ENCODE measurements at places on chromosomes 7 and 10. TPM values are rescaled to one million over a fixed set of nuclear protein-coding genes. Genes with fewer than 3 reads are reported as not detected.

The MALRD1 gene
- not detected for total RNA-seq

The CDHR3 gene
- 0.58 TPM for total RNA-seq

The SPDYE16 gene
- not detected for total RNA-seq

- H3K27ac ChIP-seq: no peak overlapping the region
- no peaks in the 10 kb centered on the region for H3K36me3 ChIP-seq
- no peak for DNase-seq
- peaks cover 12% of the 10 kb centered on the region for H3K27me3 ChIP-seq
- no peaks in the 10 kb centered on the region for H3K4me1 ChIP-seq
Observed at GRCh38 chr7:69710768-69711438, 112.6 kb downstream of the AUTS2 start.

DNA sequence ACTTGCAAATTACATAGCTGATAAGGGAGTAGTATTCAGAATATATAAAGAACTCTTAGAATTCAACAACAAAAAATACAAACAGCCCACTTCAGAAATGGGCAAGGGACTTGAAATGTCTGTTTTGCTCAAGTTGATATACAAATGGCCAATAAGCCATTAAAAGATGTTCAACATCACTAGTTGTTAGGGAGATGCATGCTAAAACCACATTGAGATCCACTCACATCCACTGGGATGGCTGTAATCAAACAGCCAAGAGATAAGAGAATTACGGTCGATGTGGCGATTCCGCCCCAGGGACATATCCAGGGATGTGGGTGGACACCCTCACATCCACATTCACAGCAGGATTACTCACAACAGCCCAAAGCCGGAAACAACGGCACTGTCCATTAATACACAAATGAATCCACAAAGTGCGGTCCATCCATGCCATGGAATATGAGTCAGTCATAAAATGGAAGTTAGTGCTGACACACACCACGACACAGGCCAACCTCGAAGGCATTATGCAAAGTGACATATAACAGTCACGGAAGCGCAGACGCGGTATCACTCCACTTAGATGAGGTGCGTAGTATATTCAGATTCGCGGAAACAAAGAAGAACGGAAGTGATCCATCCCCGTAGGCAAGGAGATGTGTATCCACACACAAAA is 227.8 kb downstream of the DNAJB6 start:
- peaks cover 13% of the 10 kb centered on the region for H3K36me3 ChIP-seq
- no peak overlapping the region for H3K27ac ChIP-seq
- H3K4me1 ChIP-seq: peaks cover 26% of the 10 kb centered on the region
- H3K27me3 ChIP-seq: no peaks in the 10 kb centered on the region
- no peak overlapping the region for H3K4me3 ChIP-seq

- no peak for DNase-seq
- peaks cover 13% of the 10 kb centered on the region for H3K27me3 ChIP-seq
- H3K4me1 ChIP-seq: no peaks in the 10 kb centered on the region
- H3K4me3 ChIP-seq: no peak overlapping the region
- H3K27ac ChIP-seq: no peak overlapping the region
Observed at GRCh38 chr10:93165367-93165766, 91.7 kb downstream of the CYP26A1 start.

The A1CF gene
- not detected for total RNA-seq

Data from activated CD8-positive, alpha-beta memory T cell treated with anti-CD3 and anti-CD28 coated beads, Interleukin-2, amount 10 ng/mL, durations not matched to agents 7 days and 5 days (primary cell).